Esophagus squamous epithelium (tissue), 5 donors: ENCODE measurements at places on chromosomes 5 and 9. TPM values are rescaled to one million over a fixed set of nuclear protein-coding genes. Genes with fewer than 3 reads are reported as not detected.

OCLN gene
- 56.2 TPM for total RNA-seq

GDF9 gene
- not detected for total RNA-seq

FOXD4L5 gene
- 0.19 TPM for total RNA-seq

NRG2 gene
- total RNA-seq, result 0.66 TPM

SCGB3A2 gene
- not detected for total RNA-seq

ENTREP1 gene
- total RNA-seq, result 1.5 TPM

F12 gene
- total RNA-seq, result 25.4 TPM

IFT74 gene
- 14.3 TPM for total RNA-seq

SLCO4C1 gene
- total RNA-seq, result not detected

PRELID2 gene
- total RNA-seq, result 7.3 TPM

CD72 gene
- 1.9 TPM for total RNA-seq

FOXD1 gene
- not detected for total RNA-seq

TLE1 gene
- 17.1 TPM for total RNA-seq

GHR gene
- 2.0 TPM for total RNA-seq

PHF24 gene
- total RNA-seq, result 0.57 TPM

ANKRD55 gene
- total RNA-seq, result 0.09 TPM

GABRA1 gene
- total RNA-seq, result not detected

PDE8B gene
- not detected for total RNA-seq

OR13J1 gene
- not detected for total RNA-seq

C5orf52 gene
- total RNA-seq, result not detected

ADRA1B gene
- not detected for total RNA-seq

HNRNPA0 gene
- 8.7 TPM for total RNA-seq

SHOC1 gene
- 5.8 TPM for total RNA-seq

FOXD4 gene
- total RNA-seq, result 0.19 TPM

SLC6A19 gene
- total RNA-seq, result not detected

CMBL gene
- 1.5 TPM for total RNA-seq

MRPS2 gene
- 39.5 TPM for total RNA-seq

STPG3 gene
- total RNA-seq, result not detected

SLC4A9 gene
- not detected for total RNA-seq

DBN1 gene
- 35.3 TPM for total RNA-seq

CDKN2B gene
- total RNA-seq, result 110 TPM

LCN2 gene
- total RNA-seq, result 773 TPM

LCN1 gene
- not detected for total RNA-seq

CCDC107 gene
- total RNA-seq, result 17.5 TPM

NMUR2 gene
- not detected for total RNA-seq

PSMB7 gene
- total RNA-seq, result 164 TPM

SHC3 gene
- total RNA-seq, result 9.3 TPM

ARHGEF37 gene
- 29.3 TPM for total RNA-seq

SUSD1 gene
- total RNA-seq, result 5.6 TPM

TMEM215 gene
- total RNA-seq, result not detected

GABRG2 gene
- not detected for total RNA-seq

DNM1 gene
- total RNA-seq, result 1.3 TPM

CDH9 gene
- total RNA-seq, result not detected

FCN2 gene
- not detected for total RNA-seq
